A673 (cell line): ENCODE measurements at places on chromosomes 7 and 10.
A peak's percentile ranks its signal among the peaks of the same experiment; 100 is the strongest.

GRCh38 chr7:80722616-80723195 is 84.3 kb downstream of the CD36 start:
- DNase-seq, result peak; percentile 90

GRCh38 chr10:64040781-64041180 is 519.6 kb downstream of the REEP3 start:
- no peak for DNase-seq

DNA sequence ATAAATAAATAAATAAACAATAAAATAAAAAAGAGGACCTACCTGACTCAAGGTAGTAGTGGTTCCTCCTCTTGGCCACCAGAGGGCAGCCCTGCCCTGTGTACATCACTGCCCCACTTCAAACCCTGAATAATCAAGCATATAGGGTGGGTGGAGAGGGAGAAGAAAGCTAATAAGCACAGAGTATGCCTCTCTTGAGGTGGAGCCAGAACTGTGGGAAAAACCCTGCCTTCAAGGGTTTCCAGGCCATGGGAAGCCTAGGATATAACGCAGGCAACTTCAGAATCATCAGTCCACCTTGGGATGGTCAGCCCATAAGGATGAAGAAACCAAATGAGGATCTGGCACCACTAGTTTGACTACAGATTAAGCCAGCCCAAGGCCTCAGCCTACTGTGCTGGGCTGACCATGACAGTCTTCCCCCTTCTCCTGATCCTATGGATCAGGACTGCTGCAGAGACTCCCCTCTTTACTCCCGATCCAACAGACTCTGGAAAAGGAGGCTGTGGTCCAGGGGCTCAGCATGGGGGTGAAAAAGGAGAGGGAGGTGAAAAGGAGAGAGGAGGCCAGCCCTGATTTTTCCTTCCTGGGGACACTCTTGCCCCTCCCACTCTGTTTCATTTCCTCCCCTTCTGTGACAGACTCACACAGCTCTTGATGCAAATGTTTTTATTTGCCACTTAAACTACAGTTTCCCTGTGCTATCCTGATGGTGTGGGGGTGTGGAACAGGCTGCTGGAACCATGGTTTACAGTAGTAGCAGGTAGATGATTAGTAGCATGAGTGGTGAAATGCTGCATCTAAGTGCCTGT is 10.1 kb downstream of the AVPI1 start:
- DNase-seq, result peak; percentile 65

DNA sequence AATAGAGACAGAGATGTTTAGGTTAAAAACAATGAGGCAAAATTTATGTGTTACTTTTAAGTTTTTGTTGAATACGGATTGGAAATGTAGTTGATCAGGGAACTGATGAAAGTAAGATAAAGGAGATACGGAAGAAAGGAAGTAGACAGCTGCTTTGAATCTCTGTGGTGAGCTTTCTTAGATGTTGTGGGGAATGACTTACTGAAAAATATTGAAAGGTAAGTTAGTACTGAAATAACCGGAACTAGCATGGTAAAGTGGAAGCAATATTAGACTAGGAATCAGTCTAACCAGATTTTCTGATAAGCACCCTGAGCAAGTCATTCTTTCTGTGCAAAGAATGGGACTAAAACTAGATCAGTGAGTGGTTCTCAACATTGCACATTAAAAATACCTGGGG is 34.8 kb downstream of the LUC7L2 start:
- DNase-seq, result no peak
